Ovary (tissue), 10 donors: ENCODE measurements at places on chromosomes 12 and 14.

GRCh38 chr12:7915661-7916403, 20.2 kb downstream of the SLC2A3 start:
- no peak for DNase-seq

DNA sequence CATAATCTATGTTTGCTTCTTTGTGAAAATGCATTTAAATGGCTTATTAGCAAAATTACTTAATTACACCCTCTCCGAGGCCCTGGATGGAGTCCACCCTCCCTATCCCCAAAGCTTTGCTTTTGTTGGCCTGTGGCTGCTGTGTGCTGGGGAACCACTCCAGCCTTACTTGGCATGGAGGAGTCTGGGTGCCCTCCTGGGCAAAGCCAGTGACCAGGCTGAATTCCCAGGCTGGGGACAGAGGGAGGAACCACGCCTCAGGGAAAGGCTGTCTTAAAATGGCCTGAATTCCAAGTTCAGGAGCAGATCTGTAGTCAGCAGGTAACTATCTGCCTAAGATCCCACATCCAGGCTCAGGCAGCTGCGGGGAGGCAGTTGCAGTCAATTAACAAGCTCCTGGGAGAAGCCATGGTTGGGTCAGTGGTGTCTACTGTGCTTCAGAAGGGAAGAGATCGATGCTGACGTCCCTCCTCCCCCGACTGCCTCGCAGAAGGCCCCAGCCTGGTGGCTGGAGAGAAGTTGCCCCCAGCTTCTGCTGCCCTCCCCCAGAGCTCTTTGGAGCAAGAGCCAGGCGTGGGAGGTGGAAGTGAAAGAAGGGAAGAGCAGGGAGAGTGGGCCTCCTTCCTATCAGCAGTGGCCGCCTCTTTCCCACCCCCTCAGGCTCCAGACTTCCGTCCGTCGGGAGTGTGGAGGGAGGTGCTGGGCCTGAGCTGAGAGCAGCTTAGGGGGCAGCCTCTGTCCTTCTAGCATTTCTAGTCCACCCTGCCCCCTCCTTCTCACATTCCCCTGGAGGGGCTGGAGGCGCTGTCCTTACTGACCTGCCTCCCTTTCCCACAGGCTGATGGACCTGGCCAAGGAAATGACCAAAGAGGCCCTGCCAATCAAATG, 11.3 kb downstream of the VASH1 start:
- peak; percentile 85 for DNase-seq

DNA sequence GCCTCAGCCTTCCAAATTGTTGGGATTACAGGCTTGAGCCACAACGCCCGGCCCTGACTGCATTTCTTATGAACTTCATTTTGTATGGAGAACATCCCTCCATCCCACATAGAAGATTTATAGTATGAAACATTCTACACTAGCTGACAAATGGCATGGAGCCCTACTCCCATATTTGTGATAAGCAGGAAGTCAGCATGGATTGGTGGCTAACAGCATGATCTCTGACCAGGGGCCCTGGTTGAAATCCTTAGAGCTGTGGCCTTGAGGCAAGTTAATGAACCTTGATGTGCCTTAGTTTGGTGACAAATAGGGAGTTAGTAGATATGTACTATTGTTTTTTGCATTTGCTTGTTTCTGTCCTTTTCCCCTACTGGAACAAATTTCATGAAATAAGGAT, 12.3 kb downstream of the IFI27L1 start:
- DNase-seq = no peak

- no peak for DNase-seq
Measured at GRCh38 chr14:100407376-100408102, 84.4 kb downstream of the SLC25A47 start.

- DNase-seq = no peak
Measured at GRCh38 chr12:30138483-30138882, 354.7 kb upstream of the TMTC1 start.

DNA sequence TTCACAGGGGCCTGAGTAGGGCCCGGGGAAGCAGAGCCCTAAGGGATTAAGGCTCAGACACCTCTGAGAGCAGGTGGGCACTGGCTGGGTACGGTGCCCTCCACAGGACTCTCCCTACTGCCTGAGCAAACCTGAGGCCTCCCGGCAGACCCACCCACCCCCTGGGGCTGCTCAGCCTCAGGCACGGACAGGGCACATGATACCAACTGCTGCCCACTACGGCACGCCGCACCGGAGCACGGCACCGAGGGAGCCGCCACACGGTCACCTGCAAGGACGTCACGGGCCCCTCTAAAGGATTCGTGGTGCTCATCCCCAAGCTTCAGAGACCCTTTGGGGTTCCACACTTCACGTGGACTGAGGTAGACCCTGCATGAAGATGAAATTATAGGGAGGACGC, 7.1 kb downstream of the LTBR start:
- DNase-seq = no peak
